ENCODE measurements at places on chromosomes 5 and 9. TPM values are rescaled to one million over a fixed set of nuclear protein-coding genes. Genes with fewer than 3 reads are reported as not detected.

Gene GPR150
- 0.10 TPM for polyA plus RNA-seq

Gene MYOT
- polyA plus RNA-seq = not detected

Gene PHF24
- 0.02 TPM for polyA plus RNA-seq

DNA sequence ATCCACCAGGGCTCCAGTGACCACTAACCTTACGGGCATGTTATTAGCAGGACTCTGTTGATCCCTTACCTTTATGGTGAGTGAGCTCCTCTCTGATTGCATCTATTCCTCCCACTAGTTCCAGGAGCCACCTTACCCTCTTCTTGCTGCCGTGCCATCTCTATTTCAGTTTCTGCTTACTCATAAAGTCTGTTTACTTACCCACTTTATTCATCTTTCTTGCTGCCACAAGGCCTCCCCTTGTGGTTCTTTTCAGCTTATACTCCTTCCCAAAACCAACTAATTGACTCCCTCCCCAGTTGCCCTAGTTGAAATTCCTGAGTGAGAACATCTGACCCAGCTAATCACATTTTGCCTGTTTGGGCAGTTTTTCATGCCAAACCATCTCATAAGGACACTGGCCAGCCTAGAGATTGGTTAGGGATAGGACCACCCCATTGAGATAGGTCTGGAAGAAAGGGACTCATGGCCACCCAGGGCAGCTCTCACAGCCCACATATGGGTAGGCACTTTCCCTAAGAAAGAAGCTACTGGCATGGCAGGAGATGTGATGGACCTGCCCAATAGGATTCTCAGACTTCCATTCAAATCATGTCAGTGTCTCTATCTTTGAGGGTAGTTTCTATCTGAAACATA, 412.7 kb downstream of the EFNA5 start:
- DNase-seq = no peak

DNA sequence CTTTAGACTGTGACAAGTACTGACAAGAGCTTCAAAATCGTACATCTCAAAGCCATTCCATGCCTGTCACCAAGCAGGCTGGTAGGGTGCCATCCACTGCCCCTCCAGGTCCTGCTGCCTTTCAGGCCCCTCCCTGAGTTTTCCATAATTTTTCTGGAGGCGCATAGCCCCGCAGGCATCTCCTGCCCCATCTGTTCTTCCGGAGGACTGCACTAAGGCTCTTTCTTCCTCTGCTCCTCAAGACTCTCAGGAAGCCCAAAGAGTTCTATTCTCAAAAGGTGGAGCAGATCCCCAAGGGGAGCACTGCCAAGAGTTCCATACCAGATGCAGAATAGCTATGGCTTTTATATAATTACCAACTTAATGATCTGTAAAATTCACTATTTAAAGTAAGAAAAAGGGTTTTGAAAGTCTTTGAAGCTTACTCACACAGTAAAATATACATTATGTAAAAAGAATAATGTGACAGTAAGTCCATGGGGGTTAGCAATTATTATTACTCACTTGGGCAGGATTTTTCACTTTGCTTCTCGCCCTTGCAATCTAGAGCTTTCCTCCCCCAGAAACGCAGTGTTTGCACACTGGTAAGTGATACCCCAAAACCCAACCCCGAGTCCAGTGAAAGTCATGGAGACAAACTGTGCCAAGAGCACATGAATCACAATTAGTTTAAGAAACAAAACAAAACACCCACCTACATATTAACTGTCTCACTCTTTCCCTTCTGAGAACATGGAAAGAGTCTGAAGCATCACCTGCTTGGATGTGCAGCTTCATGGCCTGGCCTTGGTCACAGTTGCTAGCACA, 114.1 kb upstream of the DAPK1 start:
- no peak for DNase-seq

GRCh38 chr5:115480271-115480670, 64.3 kb downstream of the FEM1C start:
- no peak for DNase-seq

DNA sequence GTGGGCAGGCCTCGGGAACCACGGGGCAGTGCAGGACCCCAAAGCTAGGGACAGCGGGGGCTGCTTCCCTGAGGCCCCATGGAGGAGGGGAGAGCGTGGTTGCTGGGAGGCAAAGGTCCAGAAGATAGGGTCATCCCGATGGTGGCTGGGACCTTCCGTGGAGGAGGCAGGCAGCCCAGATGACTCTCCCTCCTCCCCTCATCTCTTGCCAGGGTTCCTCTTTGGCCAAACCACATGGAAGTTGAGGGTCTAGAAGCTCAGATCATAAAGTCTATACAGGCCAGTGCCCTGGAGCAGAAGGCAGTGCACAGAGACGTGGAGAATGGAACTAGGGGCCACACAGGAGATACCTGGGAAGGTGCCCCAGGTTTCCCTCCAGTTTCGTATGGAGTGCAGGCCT, 22.6 kb downstream of the DAB2IP start:
- DNase-seq = no peak

GRCh38 chr5:136130581-136130980, 2.1 kb upstream of the SMAD5 start:
- DNase-seq = no peak

DNA sequence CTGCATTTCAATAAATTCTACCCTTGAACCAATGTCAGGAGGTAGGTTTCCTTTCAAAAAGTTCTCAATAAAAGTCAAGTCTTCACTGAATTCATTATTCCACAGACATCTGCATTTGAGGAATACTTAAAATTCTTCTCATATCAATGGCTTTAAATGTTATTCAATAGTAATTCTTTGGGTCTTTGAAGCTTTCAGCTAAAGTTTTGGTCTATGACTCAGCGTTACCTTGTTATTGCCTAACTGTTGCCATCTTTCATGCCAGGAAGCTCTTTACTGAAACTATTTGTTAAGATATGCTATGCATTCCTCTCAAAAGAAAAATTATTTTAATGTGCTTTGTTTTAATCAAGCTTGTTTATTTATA, 170.5 kb downstream of the NNT start:
- DNase-seq = peak; percentile 67

GRCh38 chr5:92561411-92561959, 1019.5 kb downstream of the NR2F1-AS1 start:
- peak; percentile 30 for DNase-seq

All from IMR-90 (cell line).